CD4-positive, alpha-beta T cell treated with Interferon gamma for 1 hour (primary cell): ENCODE measurements at places on chromosomes 11 and 22.

- no peak for DNase-seq
These were observed 10.5 kb downstream of the CTSC start for GRCh38 chr11:88327061-88327460.

DNA sequence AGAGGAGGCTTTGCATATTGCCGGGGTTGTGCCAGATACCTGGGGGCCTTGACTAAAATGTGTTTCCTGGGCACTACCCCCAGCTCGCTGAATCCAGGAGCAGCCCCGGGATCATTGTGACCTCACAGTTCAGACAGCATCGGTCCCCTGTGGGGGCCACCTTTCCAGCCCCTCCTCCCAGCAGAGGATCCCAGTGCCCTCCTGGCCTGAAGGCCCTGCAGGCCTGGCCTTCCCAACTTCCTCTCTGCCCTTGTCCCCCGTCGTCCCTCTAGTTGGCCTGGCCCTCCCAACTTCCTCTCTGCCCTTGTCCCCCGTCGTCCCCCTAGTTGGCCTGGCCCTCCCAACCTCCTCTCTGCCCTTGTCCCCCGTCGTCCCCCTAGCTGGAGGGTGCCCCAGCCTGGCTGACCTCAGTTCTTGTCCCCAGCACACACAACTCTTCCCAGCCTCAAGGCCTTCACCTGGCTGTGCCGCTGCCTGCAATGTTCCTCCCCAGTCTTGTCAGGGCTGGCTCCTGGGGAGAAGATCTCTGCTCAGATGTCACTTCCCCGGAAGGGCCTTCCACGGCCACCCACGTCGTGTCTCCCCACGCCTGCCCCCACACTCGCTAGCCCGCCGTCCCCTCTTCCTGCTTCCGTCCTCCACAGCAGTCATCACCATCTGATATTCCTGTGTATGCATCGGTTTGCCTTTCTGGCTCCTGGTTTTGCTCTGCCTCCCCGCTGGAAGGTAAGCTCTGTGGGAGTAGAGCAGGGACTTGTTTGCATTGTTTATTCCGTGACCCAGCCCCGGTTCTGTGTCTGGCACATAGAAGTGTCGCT, 12.6 kb upstream of the ANO1 start:
- no peak for DNase-seq

DNA sequence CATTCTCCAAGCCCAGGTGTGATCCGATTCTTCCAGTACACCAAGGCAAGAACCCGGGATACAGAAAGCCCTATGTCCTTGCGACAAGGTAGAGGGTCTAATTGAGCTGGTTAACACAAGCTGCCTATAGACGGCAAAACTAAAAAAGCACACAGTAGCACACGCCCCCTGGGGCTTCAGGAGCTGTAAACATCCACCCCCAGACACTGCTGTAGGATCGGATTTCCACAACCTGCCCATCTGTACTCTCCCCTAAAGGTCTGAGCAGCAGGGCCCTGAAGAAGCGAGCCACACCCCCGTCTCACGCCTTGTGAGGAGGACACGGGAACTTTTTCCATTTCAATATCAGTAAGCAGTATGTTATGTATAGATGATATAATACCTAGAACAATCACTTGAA, 624.7 kb downstream of the BUD13 start:
- no peak for DNase-seq

GRCh38 chr22:43745783-43746356, 66.2 kb downstream of the EFCAB6 start:
- DNase-seq = no peak

- no peak for DNase-seq
These were observed 8.4 kb downstream of the APLP2 start for GRCh38 chr11:130078080-130078479.

DNA sequence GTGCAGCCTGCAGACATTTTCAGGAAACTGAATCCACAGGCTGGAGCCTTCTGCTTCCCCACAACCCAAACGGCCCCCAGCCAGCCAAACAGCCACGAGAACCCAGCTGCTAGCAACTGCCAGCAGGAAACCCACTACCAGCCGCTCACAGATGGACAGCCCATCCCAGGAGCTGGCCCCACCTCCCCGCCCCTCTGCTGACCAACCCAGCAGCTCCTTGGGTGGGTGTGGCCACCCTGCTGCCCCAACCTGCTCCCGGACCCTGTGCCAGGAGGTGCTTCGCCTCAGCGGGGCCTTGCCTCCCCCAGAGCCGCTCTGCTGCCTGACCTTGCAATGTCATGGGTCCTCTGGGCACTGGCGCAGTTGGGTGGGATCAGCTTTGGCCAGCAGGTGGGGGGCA, 8.2 kb upstream of the CCDC188 start:
- DNase-seq = no peak

GRCh38 chr11:32172041-32172847, 81.4 kb downstream of the RCN1 start:
- no peak for DNase-seq

DNA sequence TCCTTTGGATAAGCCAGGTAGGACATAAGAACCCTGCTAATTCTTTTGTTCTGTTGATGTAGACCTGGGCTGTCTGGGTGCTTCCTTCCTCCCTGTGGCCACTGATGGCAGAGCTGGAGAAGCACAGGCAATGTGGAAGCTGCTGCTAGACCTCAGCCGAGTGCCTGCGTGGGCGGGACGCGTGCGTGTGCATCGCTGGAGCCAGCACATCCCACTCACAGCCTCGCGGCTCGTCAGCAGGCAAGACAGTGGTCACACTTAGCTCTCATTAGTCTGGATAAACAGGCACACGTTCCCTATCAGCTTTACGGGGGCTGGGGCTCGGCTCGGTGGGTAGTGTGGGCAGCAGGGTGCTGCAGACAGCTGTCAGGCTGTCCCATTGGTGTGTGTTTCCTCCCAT, 155.7 kb downstream of the GRIK4 start:
- DNase-seq = no peak

- no peak for DNase-seq
These were observed 280.4 kb downstream of the DCDC1 start for GRCh38 chr11:31089117-31089516.

GRCh38 chr11:1880746-1881441, 10.8 kb downstream of the PRR33 start:
- no peak for DNase-seq

GRCh38 chr11:105220121-105220520, 80.6 kb upstream of the CARD18 start:
- DNase-seq = peak; percentile 4

- peak; percentile 87 for DNase-seq
These were observed 2.7 kb upstream of the CDC42BPG start for GRCh38 chr11:64846998-64847666.

- no peak for DNase-seq
These were observed 15.0 kb upstream of the MUC6 start for GRCh38 chr11:1051356-1052132.

GRCh38 chr22:31092161-31092560, 11.0 kb downstream of the SMTN start:
- no peak for DNase-seq

DNA sequence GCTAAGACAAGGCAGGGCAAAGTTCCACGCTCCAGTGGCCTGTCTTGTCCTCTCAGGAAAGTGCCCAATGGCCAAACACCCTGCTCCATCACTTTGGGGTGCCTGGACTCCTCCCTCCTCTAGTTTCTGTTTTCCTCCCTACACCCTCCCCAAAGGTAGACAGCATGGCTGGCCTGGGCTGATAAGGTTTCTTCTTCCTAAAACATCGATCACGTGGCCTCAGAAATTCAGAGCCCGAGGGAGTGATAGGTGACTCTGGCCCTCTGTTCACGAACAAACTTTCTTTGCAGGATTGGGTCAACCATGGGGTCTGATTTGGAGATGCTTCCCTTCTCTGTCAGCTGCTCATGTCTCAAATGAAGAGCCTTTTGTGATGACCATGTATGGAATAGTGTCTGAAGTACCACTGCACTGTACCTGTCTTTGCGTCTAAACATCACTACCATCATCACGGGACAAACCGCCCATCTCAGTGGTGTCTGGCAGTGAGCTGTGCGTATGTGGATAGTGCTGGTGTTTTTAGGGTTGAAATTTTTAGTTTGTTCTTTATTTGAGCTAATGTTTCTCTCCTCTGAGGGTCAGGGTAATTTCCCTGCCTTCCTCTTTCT, 6.1 kb downstream of the MICAL2 start:
- DNase-seq = no peak

DNA sequence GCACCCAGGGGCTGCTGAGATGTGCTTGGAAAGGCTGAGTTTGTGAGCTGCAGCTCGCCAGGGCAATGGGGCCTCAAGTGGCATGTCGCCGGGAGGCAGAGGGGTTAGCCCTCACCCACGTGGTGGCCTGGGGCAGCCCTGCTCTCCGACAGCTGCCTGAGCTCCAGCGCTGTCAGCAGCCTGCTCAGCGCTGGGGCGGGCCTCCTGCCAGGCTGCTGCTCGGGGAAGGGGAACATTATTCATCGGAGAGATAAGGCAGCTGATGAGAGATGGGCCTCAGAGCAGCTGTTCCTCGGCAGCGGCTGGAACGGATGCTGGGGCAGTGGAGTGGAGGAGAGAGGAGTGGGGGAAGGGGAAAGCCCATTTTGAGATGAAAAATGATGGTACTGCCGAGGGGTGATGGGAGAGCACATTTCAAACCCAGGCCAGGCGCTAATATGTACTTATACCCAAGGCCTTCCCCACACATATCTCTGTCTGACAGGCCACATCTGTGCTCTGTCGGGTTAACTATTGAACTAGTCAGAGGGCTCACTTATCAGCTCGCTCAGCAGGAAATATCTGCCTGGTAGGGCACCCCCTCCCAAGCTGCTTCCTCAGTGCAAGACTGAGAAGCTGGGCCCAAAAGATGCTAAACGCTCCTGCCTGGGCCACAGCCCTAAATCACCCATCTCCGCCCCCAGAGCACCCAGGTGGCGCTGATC, 79.5 kb downstream of the TIMP3 start:
- DNase-seq = peak; percentile 3

DNA sequence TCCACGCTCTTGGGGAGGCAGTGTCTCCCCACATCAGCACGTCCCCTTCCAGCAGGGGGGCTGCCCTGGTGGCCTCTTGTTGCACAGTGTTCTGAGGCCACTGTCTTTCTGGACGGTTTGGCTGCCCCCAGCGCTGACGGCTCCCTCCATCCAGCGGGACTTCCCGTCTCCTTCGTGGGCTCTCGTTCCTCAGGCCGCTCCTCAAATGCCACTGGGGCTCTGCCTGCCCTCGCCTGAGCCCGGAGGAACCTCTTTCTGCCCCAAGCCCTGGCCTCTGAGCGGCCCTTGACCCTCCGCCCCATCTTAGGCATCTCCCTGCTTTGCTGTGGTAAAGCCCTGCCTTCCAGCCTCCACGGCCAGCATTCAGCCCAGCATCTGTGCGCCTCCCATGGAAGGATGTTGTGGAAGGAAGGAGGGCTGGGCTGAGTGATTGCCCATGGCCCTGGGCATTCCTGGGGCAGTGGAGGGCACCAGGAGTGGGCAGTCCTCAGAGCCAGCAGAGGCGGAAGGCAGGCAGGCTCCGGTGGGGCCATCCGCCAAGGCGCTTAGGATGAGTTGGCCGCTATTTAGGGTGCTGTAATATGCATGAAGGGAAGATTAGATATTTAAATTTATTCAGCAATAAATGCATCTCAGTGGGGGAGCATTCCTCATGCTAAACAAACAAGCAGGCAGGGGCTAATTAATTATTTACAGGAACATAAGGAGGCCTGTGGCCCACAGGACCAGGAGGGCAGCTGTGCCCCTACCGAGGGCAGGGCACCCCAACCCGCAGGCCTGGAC, 17.8 kb downstream of the OTUB1 start:
- no peak for DNase-seq

GRCh38 chr11:73649206-73649605, 2.8 kb downstream of the PLEKHB1 start:
- no peak for DNase-seq

- DNase-seq = no peak
These were observed 139.5 kb upstream of the CADM1 start for GRCh38 chr11:115643549-115644270.

DNA sequence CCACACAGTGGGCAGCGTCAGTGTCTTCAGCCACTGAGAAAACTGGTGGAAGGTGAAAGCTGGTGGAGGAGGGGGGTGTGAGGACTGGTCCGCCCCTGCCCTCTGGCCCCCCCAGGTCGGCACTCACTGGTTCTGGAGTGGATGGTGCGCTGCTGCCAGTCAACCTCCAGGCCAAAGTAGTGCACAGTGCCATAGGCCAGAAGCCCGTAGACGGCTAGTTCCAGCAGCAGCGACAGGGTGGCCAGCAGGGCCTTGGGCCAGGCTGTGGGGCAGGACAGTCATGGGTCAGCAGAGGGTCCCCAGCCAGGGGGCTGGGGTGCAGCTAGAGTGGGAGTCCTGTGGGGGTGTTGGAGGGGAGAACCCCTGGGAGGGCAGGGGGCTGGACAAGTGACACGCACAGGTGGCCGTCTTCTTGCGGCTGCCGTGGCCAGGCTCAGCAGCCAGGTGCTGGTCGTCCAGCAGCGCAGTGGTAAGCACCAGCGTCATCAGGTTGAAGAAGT, 2.2 kb downstream of the LMF2 start:
- DNase-seq = no peak

DNA sequence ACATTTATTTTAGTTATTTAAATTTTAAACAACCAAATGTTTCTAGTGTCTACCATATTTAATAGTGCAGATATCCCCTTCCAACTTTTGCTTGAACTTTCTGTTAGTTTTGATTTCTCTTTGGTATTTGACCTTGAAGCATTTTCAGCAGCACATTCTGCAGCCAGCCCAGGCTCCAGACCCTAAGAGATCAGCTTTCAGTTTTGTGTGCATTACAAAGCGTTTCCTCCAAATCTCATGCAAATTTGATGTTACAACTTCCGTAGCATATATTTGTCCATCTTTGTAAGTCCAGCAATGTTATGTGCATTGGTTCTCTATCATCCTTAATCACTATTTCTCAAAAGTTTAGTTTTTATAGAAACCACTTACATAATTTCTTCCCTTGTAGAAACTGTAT, 14.6 kb upstream of the SERGEF start:
- DNase-seq = no peak

- DNase-seq = no peak
These were observed 38.4 kb upstream of the GLYAT start for GRCh38 chr11:58770166-58770565.

GRCh38 chr11:119844808-119845207, 115.8 kb upstream of the NECTIN1 start:
- no peak for DNase-seq
